ENCODE measurements at places on chromosomes 11 and 22.

GRCh38 chr11:117314840-117315239, 1.2 kb downstream of the BACE1 start:
- H3K36me3 ChIP-seq = no peaks in the 10 kb centered on the region
- no peak for DNase-seq
- H3K27me3 ChIP-seq = no peaks in the 10 kb centered on the region

- H3K4me1 ChIP-seq = no peaks in the 10 kb centered on the region
- no peak overlapping the region for H3K27ac ChIP-seq
- no peak for DNase-seq
- H3K27me3 ChIP-seq = no peaks in the 10 kb centered on the region
- H3K4me3 ChIP-seq = no peak overlapping the region
These were observed 234.7 kb downstream of the BRD1 start for GRCh38 chr22:49592780-49593501.

DNA sequence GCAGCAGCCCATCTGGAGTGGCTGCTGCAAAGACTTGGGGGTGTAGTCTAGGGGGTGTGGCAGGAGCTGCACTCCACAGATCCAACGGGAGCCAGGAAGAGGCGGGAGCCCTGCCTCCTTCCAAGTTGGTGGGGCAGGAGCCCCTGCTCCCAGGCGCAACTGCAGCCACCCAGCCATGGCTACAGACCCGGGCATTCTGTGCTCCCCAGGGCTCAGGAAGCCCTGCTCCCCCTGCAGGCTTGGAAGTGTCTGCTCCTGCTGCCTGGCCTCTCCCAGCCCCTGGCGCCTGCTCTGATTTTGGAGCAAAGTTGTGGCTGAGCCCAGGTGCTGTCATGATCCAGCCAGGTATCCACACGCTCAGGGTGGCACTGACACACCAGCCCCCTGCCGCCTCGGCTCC, 58.5 kb downstream of the CCDC34 start:
- no peak overlapping the region for H3K27ac ChIP-seq
- no peaks in the 10 kb centered on the region for H3K4me1 ChIP-seq
- H3K4me3 ChIP-seq = no peak overlapping the region
- H3K36me3 ChIP-seq = no peaks in the 10 kb centered on the region
- DNase-seq = no peak

DNA sequence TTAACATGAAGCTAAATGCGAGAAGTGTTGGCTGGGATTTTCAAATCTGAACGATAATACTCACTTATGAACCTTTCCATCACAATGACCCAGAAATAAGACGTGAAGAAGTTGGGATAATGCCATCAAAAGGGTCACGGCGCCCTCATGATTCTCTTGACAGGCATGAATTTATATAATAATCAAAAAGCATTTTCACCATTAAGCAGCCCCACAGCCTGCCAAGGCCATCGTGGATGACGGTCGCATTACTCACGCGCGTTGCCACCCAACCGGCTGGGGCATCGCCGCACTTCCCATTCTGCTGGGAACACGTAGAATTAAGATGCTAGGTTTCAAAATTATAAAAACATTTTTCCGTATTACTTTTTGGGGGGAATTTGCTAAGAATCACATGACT, 18.9 kb upstream of the GAL start:
- H3K36me3 ChIP-seq = no peaks in the 10 kb centered on the region
- H3K27ac ChIP-seq = no peak overlapping the region
- H3K27me3 ChIP-seq = no peaks in the 10 kb centered on the region
- H3K4me3 ChIP-seq = no peak overlapping the region
- no peaks in the 10 kb centered on the region for H3K4me1 ChIP-seq
